ENCODE measurements at places on chromosomes 1 and 21.

- no peak for DNase-seq
Observed at GRCh38 chr21:24316277-24316922, 1290.9 kb downstream of the MRPL39 start.

GRCh38 chr1:213571419-213571818 lies 416.4 kb upstream of the PROX1 start:
- no peak for DNase-seq

DNA sequence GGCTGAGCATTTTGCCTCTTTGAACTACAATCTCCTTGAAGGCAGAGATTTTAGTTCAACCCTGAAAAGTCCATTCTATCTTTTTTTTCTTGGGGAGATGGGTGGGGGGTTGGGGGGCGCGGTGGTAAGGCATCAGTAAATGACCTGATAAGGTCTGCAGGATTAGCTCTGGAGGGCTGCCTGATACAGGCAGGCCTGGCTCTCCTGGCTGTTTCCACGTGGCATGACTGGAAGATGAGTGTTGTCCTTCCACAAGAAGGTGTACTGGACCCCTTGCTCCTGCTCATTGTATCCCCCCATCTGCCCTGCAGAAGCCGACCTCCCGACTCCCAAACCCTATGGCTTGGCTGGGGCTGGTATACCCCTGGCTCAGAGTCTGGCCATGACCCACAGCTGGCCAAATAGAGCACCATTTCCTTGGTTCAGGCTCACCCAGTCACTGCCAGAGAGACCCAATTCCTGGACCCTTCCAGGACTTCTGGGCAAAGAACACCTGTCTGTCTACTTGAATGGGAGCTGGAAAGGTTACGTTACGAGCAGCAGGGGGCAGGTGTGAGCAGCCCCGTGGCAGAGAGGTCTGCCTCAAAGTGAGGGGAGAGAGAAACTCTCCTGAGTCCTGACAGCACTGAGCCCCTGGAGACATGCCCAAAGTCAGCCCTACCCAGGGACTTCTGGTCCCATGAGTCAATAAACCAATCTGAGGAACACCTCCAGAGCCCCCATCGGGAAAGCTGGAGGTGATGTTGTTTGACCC lies 17.0 kb downstream of the DHRS3 start:
- peak; percentile 49 for DNase-seq

DNA sequence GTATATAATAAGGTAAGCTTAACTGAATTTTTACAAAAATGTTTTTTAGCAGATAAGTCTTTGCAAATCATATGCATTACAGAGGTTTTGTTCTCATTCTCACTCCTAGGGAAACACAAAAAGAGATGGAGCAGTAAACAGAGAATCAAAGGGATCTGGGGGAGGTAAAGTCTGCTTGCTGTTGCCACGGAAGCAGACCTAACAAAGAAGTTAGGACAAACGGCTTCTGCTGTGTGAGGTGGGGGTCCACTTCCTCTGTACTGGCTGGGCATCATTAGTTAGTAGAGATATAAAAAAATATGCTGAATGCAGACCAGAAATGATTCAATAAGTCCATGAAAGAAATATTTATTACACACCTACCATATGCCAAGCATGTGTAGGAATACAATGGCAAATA lies 34.2 kb downstream of the GJA5 start:
- DNase-seq = no peak

DNA sequence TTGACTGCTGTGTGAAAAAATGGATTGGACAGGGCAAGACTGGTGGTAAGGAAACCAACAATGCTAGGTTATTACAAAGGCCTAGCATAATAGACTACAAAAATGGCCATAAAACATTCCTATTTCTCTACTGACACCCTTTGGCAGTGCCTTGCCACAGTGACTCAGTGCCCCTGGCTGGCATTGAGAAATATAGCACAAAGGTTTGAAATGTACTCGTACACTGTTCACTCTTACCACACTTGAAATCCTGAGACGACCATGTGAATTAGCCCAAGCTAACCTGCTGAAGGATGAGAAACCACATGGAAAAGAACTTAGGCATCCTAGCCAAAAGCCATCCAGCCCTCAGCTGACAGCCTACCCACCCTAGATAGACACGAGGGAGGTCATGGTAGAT lies 149.8 kb upstream of the PALMD start:
- no peak for DNase-seq

DNA sequence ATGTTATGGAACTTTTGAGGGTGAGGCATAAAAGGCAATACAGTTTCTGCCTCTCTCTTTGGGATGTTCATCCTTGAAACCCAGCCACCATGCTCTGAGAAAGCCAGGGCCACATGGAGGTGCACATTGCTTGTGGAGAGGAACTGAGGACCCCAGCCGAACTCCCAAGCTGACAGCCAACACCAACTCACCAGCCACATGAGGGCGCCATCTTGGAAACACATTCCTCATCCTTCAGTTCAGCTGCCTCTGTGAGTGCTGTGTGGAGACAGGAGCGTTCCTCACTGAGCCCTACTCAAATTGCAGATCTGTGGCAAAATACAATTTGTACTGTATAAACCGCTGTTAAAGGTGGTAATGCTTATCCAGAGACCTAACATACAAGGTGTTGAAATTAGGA lies 137.5 kb downstream of the GABPA start:
- no peak for DNase-seq

GRCh38 chr1:15350551-15351200 lies 59.0 kb upstream of the EFHD2 start:
- DNase-seq = no peak

GRCh38 chr1:172821609-172822274 lies 162.8 kb downstream of the FASLG start:
- peak; percentile 68 for DNase-seq

DNA sequence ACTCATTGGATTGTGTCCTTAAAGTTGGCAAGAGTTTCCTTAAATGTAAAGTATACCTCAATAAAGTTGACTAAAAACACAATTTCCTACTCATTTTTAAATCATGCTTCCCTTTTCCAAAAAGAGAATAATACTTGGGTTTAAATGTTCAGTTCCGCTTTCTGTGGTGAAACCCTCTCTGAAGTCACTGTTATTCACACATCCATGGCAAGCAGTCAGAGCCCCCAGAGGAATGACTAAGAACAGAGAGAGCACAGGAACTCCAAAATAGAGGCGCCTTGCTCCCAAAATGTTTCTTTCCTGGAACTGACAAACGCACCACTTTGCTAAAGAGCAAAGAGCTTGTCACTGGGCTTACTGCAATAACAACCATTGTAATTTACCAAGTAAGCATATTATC lies 142.5 kb downstream of the TIAM1 start:
- DNase-seq = peak; percentile 83

- no peak for DNase-seq
Observed at GRCh38 chr1:12232221-12232620, 2.4 kb downstream of the VPS13D start.

GRCh38 chr1:7152655-7153054 lies 367.4 kb downstream of the CAMTA1 start:
- DNase-seq = no peak

GRCh38 chr1:89632657-89633247 lies at the start of gene LRRC8C:
TSS of gene LRRC8C (plus strand) at chr1:89633120. CDS start at chr1:89686474, 53,354 bp downstream.
- peak; percentile 78 for DNase-seq

GRCh38 chr21:36134803-36135390 lies at the start of gene CBR3:
TSS of gene CBR3 (plus strand) at chr21:36135079. CDS start at chr21:36135193, 114 bp downstream.
- DNase-seq = peak; percentile 79

DNA sequence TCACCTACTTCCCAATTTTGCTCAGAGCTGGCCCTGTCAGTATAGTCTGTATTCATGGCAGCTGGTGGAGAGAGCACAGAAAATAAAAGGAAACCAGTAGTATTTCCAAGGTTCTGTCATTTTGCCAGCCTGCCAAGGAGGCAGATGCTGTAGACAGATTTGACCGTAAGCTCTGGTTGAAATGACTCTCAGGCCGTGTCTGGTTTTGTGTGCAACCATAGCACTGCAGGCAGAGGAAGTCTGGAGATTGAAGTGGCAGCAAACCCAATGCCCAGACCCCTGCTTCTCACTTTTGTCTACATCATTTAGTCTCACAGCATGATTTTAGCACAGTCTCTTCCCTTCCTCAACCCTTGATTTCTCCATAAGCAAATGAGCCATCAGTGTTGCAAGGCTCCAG lies 291.7 kb downstream of the PAPPA2 start:
- no peak for DNase-seq

GRCh38 chr1:231020816-231021215 lies 19.2 kb downstream of the FAM89A start:
- no peak for DNase-seq

DNA sequence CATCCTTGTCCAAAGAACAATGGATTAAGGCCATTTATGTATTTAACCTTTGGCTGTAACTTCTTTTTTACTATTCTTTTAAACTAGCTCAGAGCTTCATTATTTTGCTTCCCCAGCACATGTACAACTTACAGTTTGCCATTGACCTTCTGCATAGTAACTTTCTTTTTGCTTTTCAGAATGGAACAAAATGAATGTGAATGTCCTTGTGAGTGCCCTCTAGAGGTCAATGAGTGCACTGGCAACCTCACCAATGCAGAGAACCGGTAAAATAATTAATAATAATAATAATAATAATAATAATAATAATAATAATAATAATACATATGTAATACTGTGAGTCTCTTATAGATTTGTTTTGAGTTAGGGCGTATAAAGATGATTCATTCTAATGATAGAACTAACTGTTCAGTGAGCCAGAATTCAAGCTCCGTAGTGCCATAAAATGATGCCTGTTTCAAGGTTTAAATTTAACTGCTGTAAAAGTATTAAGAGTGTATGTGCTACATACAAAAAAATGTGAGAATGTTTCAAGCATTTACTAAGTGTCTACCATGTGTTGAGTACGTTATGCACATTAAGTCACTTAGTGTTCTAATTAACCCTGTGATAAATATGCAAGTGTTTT lies 69.0 kb upstream of the RAVER2 start:
- DNase-seq = peak; percentile 54

DNA sequence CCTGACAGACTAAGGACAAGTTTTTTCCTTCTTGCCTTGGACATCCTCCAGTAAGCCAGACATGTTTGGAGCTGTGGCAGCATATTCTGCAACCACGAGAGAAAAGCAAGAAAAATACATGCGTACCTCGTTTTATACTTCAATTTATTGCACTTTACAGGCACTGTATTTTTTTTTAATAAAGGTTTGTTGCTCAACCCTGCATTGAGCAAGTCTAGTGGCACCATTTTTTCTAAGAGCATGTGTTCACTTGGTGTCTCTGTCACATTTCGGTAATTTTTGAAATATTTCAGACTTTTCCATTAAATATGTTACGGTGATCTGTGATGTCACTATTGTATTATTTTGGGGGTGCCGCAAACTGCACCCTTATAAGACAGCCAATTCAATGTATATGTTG lies 2.1 kb upstream of the SSX2IP start:
- DNase-seq = no peak

GRCh38 chr1:47469390-47469759 lies 31.5 kb downstream of the FOXD2 start:
- DNase-seq = peak; percentile 8

GRCh38 chr1:44598167-44598566 lies 76.1 kb downstream of the TMEM53 start:
- DNase-seq = no peak

GRCh38 chr21:29349702-29350101 lies 51.0 kb downstream of the BACH1 start:
- no peak for DNase-seq

DNA sequence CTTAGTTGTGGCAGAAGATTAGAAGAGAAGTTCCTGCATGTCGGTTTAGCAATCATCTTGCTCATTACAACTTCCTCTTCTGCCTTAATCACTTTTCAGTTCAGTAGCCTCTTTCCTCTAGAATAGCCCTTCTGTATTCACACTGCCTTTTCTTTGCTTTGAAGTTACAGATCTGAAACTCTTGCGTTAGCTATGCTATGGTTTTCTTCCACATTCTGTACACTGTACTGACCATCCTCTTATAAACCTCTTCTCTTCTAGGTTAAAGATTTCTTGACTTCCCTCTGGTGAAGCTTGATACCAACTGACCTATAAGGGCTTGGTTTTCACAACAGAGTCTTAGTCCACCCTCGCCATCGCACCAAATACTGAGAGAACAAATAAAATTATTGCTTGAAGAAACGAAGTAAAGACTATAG lies 35.0 kb downstream of the C21orf91 start:
- DNase-seq = no peak

DNA sequence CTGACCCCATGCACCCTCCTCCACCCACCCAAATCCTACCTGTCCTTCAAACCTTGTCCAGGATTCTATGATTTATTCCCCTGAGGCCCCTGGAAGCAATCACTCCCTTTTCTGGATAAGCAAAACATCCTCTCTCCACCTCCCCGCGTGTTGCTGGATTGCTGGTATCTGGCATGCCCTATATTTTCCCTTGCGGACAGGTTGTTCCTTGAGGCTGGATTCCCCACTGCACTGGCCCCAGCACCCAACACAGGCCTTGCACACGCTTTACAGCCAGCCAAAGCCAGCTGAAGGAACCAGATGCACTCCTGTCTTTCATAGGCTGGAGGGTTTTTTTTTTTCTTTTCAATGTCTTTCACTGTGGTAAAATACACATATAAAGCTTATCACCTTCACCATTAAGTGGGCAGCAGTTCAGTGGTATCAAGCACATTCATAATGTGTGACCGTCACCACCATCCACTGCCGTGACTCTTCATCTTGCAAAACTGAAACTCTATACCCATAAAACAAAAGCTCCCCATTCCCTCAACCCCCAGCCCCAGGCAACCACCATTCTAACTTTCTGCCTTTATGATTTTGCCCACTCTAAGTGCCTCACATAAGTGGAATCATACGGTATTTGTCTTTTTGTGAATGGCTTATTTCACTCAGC lies 50.9 kb downstream of the TOR1AIP2 start:
- no peak for DNase-seq

DNA sequence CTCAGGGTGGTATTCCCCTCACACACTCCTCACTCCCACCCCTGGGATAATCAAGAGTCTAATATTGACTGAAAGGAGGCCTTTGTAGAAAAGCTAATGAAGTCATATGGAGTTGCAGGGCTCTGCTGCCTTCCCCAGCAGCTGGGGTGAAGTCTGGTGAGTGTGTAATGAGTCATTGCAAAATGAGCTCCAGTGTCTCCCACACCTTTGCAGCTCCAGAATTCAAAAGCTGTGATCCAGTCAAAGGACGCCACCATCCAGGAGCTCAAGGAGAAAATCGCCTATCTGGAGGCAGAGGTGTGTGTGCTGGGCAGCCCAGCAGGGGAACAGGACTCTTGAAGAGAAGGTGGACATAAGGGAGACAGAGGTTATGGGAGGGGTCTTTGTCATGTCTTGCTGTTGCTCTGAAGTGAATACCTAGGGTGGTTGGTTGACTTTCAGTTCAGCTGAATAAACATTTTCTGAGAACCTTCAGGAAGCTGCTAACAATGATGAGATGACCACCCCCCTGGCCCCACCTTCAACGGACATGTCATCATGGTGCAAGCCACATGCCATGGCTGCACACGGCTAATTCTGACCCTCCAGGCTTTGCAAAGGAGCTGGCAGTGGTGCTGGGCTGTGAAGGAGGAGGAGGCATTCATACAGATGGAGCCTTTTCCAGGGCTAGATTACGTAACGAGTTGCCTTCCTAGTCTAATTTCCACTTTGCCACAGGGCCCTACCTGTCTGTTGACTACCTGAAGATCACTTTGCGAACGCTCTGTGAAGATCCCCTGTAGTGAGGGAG lies 32.2 kb upstream of the SNX27 start:
- DNase-seq = peak; percentile 21

Measured in fibroblast of pulmonary artery (primary cell).